Neural progenitor cell (in vitro differentiated cells): ENCODE measurements at places on chromosomes 16 and 17.
A peak's percentile ranks its signal among the peaks of the same experiment; 100 is the strongest.

DNA sequence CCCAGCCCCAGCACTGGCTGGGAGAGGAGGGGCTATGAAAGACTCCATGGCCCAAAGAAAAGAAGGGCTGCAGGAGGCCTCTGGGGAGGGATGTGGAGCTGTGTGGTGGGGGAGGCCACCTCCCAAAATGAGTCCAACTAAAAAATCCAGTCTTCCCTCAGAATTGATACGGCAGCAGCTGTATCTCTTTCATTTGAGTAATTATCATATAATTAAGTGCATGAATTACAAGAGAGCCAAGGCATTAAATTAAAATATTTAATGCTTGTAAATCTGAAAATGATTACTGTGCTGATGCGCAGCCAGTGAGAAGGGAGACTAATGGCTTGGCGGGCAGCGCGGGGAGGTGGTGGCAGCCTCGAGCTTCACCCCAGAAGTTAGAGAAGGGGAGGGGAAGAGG, 192.8 kb downstream of the C16orf78 start:
- no peak for DNase-seq

GRCh38 chr16:83666449-83666848, 141.3 kb upstream of the HSBP1 start:
- no peak for DNase-seq

- DNase-seq = peak; percentile 70
Observed at GRCh38 chr16:29675811-29676643, 3.0 kb upstream of the QPRT start.

DNA sequence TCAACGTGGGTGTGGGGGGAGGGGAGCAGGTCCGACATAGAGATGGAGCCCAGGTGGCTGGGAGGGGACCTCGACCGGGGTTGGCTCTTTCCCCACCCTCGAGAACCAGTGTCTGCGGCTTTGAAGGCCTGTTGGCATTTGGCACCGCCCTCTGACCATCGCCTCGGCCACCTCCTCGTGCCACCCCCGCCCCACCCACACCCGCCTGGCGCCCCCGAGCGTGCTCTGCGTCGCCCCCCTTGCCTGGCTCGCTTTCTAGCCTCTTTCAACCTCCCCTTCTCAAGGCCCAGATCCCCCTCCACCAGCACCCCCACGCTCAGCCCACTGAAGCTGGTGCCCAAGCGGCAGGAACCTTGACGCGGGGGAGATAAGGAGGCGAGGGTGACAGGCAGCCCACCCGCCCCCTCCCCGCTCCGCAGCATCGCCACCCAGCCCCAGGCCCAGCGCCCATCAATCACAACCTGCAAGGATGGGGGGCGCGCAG, 619 bp downstream of the CACNB1 start:
- DNase-seq = peak; percentile 34

- no peak for DNase-seq
Observed at GRCh38 chr17:38632334-38632733, 26.6 kb upstream of the SRCIN1 start.

GRCh38 chr17:67046398-67046797, 2.0 kb downstream of the CACNG1 start:
- DNase-seq = no peak

- DNase-seq = no peak
Observed at GRCh38 chr16:4976611-4977145, 18.5 kb downstream of the SEC14L5 start.

DNA sequence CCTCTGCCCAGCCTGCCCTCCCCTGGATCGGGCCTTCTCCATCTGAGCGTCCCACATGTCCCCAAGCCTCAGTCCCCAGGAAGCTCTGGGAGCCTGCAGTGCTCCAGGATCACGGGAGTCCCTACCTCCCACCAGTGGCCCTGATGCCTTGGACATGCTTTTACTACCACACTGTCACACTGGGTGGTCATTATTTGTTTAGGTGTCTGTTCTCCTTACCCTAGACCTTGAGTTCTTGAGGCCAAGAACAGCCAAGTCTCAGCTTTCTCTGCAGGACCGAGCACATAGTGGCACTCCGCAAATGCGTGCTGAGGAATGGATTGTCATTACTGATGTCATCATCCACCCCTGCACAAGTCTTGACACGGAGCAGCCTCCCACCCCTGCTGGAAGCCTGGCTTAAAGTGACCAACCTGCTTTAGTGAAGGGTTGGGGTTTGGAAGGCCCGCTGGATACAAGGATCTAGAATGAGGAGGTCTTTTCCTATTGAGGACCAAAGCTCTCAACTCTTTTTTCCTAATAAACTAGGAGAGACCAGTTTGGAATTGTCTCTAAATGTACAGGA, 132.9 kb upstream of the CRHR1 start:
- DNase-seq = no peak

DNA sequence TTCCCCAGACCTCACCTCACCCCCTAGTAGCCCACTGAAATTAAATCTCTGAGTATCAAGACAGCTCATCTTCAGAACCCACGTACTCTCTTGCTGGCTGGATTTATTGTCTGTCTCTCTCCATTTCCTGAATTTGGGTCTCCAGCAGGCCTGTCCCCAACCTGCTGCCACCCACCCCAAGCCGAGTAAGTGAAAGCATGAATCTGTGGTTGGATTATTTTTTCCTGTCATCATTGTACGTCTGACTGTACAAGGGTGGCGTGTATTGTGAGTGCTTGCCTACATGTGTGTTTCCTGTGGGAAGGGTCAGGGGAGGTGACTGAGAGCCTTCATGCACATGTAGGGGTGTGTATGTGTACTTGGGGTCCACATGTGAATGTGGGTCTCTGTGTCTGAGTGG, 5.4 kb downstream of the TNP2 start:
- DNase-seq = no peak

DNA sequence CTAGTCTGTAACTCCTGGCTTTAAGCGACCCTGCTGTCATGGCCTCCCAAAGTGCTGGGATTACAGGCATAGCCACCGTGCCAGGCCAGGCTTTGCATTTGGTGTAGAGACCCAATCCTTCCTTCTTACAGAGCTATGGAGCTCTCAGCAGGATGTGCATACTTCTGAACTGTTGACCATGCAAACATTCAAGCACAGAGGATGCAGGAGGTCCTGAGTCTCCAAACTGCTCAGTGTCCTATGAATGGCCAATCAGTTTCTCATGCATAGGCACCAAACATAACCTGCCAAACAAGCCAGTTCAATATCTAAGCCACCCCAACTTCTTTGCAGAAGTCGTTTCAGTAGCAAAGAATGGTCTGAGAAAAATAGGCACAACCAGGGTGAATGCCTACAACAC, 40.0 kb upstream of the NF1 start:
- DNase-seq = no peak

DNA sequence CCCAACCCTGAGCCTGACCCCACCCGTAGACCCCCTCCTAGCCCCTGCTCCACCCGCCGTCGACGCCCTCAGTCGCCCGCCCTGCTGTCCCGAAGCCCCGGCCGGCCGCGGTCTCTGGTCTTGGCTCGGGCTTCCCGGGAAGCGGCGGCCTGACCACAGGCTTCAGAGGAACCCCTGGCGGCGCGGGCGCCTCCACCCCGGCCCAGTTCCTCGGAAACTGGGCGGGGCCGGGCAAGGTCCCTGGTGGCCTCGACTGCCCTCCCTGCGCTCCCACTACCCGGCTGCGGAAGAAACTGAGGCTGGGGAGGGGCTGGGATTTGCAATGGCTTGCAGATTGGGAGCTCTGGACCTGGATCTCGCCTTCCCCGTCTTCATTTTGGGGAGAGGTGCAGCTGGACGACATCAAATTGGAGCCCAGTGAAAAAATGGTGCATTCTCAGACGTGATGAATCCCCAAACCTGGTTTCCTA, 692 bp upstream of the SOCS1 start:
- DNase-seq = peak; percentile 71

- peak; percentile 9 for DNase-seq
Observed at GRCh38 chr16:78669994-78670393, 570.5 kb downstream of the WWOX start.

DNA sequence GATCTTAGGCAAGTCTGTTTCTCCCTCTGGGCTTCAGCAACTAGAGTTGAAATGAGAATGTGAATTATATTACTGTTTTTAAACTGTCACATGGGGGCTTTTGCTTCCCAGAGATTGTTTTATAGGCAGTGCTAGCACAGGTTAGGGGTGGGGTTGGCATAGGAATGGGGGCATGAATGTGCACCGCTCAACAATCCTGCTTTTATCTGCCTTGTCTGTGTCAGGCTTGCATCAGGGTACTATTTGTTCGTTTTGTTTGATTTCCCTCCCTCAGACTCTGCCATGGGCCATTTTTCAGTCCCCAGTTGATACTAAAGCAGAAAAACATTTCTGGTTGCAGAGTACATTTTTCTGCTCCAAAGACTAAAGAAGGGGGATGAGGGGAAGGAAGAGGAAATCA, 34.6 kb upstream of the IRX6 start:
- DNase-seq = no peak

DNA sequence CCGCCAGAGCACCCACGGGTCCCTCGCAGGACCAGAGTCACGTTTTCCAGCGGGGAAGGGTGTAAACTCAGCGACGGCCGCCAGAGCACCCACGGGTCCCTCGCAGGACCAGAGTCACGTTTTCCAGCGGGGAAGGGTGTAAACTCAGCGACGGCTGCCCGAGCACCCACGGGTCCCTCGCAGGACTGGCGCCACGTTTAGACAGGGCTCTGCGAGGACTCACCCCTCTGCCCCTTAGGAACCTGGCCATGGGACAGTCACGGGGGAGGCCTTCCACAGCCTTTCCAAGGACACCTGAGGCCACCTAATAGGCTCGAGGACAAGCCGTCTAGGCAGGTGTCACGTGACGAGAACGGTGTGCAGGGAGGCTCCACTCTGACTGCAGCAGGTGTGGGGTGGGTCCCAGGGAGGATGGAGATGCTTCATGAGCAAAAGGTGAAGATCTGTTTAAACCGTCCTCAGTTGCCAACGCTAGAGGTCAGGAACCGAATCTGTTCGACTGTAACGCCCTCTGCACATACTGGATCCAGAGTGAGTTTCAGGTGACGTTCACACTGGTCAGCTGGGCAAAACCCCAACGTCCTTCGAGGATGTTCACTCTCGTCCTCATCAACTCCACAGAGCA, 48.0 kb upstream of the METRNL start:
- no peak for DNase-seq

DNA sequence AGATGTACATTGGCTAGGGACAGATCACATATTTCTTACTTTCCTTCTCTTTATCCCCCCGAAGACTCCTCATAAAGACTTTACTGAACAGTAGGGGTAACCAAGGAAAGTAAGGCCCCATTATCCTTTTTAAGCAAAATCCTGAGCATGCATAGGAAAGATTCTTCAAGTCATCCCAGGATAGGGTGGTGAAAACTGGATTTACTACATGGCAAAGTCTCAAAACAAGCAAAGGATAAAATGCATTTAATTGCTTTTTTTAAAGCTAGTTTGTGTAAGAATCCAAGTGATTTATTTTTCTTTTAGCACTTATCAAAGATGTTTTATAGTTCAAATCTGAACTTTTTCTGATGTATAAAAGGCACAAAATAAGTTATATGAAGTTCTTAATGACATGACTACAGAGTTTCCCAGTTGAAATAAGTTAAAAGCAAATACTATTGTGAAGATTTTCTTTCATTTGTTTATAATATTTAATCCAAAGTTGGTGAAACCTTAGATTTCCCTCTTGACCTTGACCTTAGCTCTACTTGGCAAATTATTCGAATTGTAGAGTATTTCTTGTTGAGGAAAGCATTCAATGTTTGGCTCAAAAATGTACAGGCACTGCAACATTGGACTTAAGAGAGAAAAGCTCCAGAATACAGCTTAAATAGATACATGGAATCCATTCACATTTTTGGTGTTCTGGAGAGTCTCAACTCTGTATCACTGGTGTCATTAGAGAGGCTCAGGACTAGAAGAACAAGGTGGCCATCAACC, 104.3 kb downstream of the ABCA8 start:
- no peak for DNase-seq

GRCh38 chr17:9850151-9850550, 24.4 kb downstream of the GLP2R start:
- DNase-seq = no peak

DNA sequence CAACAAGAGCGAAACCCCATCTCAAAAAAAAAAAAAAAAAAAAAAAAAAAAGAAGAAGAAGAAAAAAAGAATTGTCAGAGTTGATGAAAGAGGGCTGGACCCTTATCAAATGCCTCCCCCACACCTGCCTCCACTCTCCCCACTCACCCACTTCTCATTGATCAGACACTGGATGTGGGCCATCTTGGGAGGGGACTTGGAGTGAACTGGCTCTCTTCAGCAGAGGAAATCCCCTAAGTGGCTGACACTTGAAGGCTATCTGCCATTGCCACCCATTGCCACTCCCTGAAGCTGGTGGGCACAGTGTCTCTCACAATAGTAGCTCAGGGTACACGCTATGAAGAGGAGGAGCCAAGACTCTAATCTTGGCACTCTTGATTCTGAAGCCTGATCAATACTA, 1.6 kb downstream of the ITGA2B start:
- no peak for DNase-seq

GRCh38 chr16:69880640-69881133, 70.4 kb upstream of the CLEC18A start:
- DNase-seq = no peak

GRCh38 chr16:66979011-66979717, 9.2 kb upstream of the CES4A start:
- no peak for DNase-seq

GRCh38 chr16:77049577-77049976, 141.4 kb upstream of the MON1B start:
- no peak for DNase-seq

DNA sequence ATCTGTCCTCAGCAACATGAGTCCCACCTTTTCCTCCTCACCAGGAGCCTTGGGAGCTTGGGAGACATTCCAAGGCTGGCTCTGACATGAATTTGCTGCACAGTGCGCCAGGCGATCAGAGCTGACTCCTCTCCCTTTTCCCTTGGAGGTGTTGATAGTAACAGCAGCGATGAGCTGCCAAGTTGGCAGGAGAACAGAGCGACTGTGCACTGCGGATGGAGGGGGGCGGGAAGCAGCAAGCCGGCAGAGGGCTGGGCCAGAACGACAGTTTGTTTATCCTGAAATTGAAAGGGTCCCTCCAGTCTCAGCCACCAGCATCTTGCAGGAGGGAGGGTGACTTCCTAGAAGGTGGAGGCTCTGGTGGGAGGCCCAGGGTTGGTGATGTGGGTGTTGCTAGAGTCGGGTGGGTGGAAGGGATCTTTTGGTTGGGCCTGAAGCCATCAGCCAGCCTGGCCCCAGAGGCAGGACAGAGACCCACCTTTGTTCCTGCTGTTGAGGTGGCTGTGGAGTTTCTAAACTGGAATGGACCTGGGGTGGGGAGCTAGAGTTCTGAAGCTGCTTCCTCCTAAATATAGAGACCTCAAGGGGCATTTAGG, 22.5 kb upstream of the DYNLL2 start:
- no peak for DNase-seq

DNA sequence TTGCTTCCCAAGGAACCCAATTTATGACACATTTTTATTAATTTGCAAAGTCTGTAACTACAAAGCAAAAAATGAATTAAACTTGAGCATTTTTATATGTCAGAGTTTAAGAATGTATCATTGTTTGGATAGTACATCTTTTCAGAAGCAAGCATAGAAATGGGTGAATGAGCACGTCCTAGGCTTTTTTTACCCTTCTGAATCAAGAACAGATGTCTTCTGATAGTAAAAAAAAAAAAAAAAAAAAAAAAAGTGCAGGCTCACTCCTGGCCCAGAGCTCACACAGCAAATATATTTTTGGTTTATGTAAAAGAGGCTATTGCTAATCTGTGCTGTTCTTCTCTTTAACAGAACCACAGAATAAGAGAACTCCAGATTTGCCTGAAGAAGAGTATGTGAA, 6.3 kb downstream of the TERF2IP start:
- no peak for DNase-seq
